Effector memory CD4-positive, alpha-beta T cell (primary cell): ENCODE measurements at places on chromosomes 6 and 20.

DNA sequence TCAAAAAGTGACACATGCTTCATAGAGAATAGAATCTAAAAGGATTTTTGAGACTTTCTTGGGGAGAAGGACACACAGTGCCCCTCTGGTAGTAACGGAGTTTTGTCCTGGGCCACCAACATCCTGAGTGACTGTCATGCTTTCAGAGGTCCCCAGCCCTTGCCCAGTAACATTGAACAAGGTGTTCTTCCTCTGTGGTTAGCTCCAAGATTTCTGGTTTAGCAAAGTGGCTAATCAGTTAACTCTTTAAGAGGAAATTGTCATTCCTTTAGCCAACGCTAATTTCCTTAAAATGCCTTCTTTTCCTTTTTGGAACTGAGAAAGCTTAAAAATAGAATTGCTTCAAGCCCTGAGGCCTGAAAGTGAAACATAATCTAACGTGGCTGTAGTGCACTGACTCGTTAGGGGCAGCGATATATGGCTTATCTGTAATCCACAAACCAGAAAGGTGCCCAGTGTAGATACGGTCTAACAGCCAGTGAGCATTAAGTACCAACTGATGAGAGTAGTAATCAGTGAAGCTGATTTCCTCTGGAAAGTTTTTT lies 7.8 kb downstream of the E2F3 start:
- DNase-seq, result no peak

DNA sequence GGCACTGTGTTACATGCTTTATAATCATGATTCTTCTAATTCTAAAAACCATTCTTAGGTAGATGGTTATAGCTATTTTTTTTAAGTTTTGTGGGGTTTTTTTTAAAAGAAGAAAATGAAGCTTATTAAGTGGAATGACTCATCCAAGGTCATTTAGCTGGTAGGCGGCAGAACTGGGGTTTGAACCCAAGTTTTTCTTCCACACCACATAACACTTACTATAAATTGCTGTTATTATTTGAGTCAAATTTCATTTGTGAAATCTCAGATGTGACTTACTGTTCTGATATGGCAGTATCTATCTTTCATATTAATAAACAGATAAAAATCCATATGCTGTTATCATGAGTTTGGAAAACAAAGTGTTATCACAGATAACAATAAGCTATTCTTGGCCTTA lies 10.4 kb upstream of the COL10A1 start:
- DNase-seq, result no peak

GRCh38 chr20:4091490-4092479 lies 76.4 kb upstream of the RNF24 start:
- DNase-seq, result no peak

- DNase-seq, result no peak
These were observed 25.6 kb upstream of the IL17A start for GRCh38 chr6:52160472-52161104.

GRCh38 chr20:21509597-21510371 lies 4.1 kb downstream of the NKX2-2 start:
- DNase-seq, result no peak

GRCh38 chr20:61797200-61797599 lies 268.5 kb downstream of the TAF4 start:
- no peak for DNase-seq

- no peak for DNase-seq
These were observed 23.6 kb upstream of the ANKRD60 start for GRCh38 chr20:58251979-58252591.

- no peak for DNase-seq
These were observed 353.0 kb upstream of the MAP3K7 start for GRCh38 chr6:90939906-90940305.

GRCh38 chr6:71387179-71387578 lies 98.6 kb downstream of the OGFRL1 start:
- DNase-seq, result no peak

GRCh38 chr6:156691018-156691417 lies 86.2 kb upstream of the ARID1B start:
- no peak for DNase-seq

DNA sequence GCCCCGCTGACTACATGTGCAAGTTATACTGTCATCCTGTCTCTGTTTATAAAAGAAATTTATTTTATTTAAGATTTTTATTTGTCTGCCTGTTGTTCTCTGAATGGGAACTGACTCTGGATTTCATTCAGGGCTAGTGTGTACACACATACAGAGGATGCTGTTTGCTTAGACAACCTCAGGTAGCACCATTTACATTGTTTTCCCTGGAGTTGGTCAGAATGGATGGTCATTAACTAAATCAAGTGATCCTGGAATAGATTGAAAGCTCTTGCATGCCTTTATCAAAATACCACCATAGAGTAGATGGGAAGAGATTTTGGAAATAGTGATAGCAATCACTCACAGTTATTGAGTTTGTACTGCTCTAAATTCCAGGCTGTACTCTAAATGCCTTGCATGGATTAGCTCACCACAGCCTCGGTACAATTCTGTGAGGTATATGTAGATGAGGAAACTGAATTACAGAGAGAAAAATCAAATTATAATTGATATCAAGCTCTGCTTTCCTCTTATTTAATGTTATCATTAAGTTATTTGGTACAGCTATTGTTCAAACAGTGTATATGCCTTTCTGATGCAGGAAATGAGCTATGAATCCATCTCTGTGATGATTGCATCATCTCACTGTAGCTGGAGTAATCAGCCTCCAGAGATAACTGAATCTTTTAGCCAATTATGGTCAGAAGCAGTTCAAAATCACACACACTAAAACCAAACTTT lies 51.9 kb downstream of the RNF217 start:
- DNase-seq, result no peak

DNA sequence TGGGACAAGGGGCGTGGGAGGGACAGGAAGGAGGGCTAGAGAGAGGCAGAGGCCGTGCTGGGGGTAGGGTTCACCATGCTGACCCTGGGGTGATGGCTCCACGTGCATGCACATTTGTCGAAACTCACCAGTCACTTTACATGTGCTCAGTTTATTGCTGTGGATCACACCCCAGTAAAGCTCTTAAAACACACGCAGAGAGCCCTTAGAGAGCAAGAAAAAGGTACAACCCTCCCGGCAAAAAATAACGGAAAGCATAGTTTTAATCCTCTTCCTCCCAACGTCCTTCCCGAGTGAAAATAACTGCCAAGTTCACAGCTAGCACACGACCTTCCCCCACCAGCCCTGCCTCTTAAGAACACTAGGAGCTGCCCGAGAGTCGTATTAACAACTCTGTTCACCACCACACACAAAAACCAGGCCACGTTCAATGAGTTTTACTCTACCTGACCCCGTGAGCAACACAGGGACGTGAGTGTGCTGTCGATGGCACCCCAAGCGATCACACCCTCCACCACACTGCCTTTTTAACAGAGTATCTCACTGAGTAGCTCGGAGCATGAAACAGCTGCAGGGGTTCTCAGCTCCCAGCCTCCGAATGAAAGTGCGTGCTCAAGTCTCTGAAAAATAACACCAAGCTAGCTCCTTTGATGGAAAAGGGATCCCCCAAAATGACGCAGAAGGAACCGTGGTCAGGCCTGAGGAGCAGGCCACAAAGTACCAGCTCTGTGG lies 39.7 kb downstream of the TAF4 start:
- DNase-seq, result no peak

DNA sequence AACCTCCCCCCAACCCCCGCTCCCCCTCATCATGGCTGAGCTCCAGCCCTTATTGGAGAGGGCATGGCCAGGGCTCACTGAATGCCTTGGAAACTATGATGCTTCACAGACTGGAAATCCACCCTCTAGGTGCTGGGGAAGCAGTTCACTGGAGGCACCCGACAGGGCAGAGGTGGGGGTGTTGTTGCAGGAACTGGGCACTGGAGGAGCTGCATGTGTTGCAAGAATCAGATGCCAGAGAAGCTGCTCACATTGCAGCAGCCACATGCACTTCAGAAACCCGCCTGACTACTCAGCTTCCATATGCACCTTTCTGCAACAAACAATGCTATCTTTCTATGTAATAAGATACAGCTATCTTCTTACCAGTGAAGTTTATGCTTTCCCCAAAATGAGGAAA lies 7.9 kb upstream of the TBPL1 start:
- DNase-seq, result no peak

GRCh38 chr6:13273931-13274706 lies 54.2 kb downstream of the TBC1D7 start:
- peak; percentile 28 for DNase-seq

DNA sequence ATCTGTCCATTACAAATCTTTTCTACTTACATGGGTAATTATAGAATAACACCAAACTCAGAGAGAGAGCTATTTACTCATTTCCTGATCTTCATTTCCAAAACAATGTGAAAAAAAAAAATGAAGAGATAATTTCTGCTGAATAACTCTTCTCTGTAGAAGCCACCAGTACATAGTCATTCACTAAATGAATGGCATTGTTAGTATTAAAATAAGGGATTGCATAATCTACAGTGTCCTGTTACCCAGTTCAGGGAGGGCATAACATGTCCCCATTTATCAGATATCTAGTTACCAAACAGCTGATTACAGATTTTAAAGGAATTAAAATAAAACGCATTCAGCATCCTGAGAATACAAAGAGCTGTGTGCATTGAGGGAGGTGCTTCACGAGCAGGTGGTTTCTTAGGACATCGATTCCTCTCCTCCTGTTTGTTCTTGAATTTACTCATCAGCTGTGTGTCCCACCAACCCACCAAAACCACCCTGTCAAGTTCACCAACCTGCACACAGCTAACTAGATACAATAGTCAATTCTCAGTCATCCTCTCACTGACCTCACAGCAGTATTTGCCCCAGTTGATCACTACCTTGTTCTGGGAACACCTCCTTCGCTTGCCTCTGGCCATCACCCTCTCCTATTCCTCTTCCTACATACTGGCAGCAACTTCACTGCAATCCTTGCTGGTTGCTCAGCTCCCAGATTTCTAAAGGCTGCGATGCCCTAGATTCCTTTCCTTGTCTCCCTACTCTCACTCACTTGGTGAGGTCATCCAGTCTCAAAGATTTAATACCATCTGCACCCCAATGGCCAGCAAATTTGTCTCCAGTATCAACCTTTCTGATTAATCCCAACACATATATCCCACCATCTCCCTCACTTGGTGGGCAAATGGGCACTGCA lies 18.7 kb downstream of the CNKSR3 start:
- no peak for DNase-seq

GRCh38 chr6:108760126-108761050 lies 87.8 kb upstream of the ARMC2 start:
- no peak for DNase-seq

DNA sequence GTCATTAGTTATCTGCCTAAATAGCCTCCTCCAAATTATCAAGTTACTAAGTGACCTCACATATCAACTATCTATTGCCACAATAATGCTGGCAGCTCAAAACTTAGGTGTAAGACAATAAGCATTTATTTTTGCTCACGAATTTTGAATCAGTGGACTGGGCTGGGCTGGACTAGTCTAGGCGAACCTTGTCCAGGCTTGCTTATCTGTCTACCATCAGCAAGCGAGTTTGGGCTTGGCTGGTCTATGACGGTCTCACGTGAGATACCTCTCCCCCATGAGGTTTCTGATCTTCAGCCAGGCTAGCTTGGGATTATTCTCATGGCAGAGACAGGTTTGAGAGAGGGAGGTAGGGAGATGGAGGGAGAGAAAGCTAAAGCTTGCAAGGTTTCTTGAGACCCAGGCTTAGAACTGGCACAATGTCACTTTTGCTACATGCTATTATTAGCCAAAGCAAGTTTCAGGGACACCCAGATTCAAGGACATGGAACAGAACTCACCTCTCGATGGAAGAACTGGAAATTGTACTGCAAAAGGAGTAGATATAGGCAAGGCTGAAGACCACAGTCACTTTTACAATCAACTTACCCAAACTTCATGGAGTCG lies 80.9 kb downstream of the WASF1 start:
- DNase-seq, result no peak

GRCh38 chr20:51042657-51043247 lies 19.8 kb upstream of the KCNG1 start:
- DNase-seq, result no peak

- DNase-seq, result no peak
These were observed 63.8 kb downstream of the GMDS start for GRCh38 chr6:2181567-2181966.

DNA sequence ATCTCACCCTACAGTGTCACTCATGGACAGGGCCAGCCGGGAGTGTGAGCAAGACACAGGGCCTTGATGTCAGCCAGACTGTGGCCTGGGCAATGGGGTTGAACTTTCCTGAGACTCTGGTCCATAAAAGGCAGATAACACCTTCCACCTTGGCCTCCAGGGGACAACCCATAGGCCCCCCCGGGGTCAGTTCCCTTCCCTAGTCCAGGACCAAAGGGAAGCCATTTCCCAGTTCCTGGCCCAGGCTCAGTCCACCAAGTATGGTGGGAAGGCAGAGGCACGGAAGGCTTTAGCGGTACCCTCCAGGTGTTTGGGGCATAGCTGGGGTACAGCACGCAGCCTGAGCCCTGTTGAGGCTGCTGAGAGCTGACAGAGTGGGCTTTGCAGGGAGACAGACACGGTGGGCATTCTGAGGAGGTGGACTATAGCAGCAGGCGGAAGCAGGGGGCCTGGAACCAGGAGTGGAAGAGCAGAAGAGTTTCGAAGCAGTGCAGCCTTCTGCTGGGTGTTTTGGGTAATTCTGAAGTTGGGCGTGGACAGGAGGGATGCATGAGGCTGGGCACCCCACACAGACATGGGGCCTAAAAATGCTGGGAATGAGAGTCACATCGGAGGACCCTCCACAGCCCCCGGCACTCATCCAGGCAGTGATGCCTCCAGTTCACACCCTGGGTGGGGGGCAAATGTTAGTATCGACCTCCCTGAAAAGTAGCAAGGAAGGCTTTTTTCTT lies 43.9 kb upstream of the CD93 start:
- DNase-seq, result no peak

DNA sequence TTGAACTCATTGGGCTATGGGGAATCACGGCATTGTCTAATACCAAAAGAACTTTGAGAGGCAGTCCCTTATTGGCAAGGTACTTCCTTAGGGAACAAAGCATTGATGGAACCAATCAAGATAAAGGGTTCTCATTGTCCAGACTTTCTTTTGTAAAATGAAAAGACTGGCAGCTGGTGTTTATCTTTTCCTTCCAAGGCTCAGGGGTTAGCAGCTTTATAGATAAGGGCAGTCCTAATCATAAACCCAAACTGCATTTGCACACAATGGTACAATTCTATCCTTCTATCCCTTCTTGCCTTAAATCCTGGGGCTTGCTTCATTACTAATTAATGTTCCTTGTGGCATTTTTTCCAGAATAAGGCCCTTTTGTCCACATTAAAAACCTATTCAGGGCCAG lies 28.6 kb downstream of the CDK19 start:
- DNase-seq, result no peak

DNA sequence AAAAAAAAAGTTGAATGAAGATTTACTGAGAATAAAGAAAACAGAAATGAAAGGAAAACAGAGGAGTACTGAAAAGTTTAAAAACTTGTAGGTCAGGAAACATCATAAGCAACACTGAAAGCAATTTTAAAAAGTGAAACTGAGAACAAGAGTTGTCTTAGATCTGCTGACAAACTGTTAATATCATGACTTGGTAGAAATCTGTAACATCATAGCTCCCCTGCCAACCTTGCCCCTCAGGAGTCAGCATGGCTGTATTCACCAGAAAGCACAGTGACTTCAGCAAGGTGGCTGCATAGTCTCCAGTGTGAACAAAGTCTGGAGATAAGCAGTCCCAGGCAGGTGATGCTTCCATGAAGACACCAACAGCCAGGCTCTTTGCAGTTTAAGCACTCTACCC lies 5.3 kb downstream of the NAA20 start:
- no peak for DNase-seq

- DNase-seq, result no peak
These were observed 186.2 kb upstream of the CDH4 start for GRCh38 chr20:61065853-61066252.
